Activated CD4-positive, alpha-beta memory T cell treated with anti-CD3 and anti-CD28 coated beads for 36 hours (primary cell): ENCODE measurements at places on chromosomes 13 and 19.

- no peak for DNase-seq
Observed at GRCh38 chr13:110490009-110490770, 71.3 kb downstream of the RAB20 start.

GRCh38 chr13:98326291-98326690 lies 149.2 kb upstream of the RNF113B start:
- no peak for DNase-seq

DNA sequence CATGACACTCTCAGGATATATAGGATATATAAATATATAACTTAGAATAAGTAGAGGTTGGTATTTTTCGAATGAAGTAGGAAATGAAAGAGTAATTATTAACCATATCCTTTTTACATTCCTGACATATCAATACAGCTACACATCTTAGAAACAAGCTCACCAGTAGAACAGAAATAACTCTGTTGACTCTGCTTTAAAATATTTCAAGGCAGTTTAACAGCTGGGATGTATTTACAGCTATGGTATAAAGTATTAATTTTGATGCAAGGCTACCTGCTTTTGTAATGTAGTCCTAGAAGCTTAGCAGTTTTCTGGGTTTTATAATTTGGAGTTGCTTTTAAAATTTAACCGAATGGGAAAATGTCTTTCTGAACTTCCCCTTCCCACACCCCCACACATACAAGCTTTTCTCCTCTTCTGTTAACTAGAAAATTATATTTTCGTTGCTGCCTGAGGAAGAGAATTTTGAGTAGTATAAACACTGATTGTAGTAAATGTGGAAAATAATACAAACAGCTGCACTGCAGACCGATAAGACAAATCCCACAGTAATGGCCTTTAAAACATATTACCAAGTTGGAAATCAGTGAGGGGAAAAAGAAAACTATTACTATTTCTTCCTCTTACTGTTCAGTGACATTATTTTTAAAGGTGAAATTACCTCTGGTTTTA lies 147.7 kb downstream of the GGACT start:
- no peak for DNase-seq

- DNase-seq, result no peak
Observed at GRCh38 chr13:30585748-30586262, 31.9 kb upstream of the USPL1 start.

DNA sequence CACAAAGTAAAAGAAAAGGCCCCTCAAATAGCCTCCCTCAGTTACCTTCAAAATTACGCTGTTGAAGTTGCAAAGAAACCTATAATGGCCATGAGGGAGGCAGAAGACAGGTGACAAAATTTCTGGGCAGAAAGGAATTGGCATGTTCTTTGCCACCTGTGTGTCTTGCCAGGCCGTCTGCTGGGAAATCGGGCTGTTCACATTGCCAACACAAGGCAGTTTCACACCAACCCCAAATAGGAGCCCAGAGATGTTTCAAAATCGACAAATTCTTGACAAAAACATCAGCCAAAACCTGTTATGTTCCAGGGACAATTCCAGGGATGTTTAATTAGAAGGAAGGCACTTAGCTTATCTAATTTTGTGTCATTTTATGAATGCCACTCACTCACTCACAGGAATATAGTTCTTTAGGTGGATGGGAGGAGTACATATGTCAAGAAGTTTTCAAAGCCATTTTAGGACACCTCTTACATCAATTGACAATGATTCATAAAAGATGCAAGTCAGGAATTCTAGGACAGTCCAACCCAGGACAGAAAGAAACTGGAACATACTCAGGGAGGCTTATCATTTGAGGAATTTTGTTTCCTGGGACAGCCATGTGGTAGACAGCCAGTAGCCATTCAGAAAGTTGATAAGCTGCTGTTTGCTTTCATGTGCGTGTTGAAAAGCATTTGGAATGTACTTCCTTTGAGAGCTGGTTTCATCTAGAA lies 164.5 kb downstream of the RGCC start:
- no peak for DNase-seq

- peak; percentile 66 for DNase-seq
Observed at GRCh38 chr13:28819735-28820098, 422 bp upstream of the MTUS2 start.

- no peak for DNase-seq
Observed at GRCh38 chr19:57914531-57914930, 1.9 kb downstream of the ZNF417 start.

- DNase-seq, result no peak
Observed at GRCh38 chr19:33247441-33247819, 21.8 kb upstream of the SLC7A10 start.

GRCh38 chr19:15488489-15489226 lies 9.4 kb upstream of the PGLYRP2 start:
- DNase-seq, result no peak
